MM.1S (cell line): ENCODE measurements at places on chromosomes 4 and X.

DNA sequence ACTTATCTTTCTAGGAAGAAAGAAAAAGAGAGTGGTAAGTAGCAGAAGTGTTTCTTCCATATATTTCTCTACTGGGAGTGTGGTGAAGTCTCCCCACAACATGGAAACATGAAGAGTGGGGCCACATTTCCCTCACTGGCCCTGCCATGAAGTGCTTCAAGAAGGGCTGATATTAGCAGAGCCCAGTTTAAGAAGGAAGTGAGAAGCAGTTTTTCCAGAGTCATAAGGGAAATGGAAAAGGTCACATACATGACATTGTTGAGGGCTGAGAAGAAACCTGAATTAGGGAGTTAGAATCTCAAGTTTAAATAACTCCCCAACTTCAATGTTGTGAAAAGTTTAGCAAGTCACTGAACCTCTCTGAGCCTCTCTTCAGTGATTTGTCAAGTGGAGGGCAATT is 171.9 kb upstream of the RBPJ start:
- no peak overlapping the region for H3K4me3 ChIP-seq
- H3K27me3 ChIP-seq, result no peaks in the 10 kb centered on the region
- H3K27ac ChIP-seq, result no peak overlapping the region
- DNase-seq, result no peak

DNA sequence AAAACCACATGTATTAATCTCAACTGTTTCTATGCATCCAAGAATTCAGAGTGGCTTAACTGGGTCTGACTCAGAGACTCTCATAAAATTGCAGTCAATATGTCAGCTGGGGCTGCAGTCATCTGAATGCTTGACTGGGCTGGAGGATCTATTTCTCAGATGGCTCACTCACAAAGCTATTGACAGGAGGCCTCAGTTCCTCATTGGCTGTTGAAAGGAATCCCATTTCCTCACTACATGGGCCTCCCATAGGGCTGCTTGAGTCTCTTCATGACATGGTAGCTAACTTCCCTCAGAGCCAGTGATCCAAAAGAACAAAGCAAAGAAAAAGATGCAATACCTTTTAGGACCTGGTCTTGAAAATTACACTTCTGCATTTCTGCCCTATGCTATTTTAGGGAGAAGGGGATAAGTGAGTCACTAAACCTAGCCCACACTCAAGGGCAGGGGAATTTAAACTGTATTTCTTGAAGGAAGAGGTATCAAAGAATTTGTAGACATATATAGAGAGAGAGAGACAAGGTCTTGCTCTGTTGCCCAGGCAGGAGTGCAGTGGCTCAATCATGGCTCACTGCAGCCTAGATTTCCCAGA is 9.8 kb downstream of the SCFD2 start:
- DNase-seq, result no peak
- no peaks in the 10 kb centered on the region for H3K4me1 ChIP-seq
- H3K27me3 ChIP-seq, result no peaks in the 10 kb centered on the region
- H3K4me3 ChIP-seq, result no peak overlapping the region
- no peak overlapping the region for H3K27ac ChIP-seq

DNA sequence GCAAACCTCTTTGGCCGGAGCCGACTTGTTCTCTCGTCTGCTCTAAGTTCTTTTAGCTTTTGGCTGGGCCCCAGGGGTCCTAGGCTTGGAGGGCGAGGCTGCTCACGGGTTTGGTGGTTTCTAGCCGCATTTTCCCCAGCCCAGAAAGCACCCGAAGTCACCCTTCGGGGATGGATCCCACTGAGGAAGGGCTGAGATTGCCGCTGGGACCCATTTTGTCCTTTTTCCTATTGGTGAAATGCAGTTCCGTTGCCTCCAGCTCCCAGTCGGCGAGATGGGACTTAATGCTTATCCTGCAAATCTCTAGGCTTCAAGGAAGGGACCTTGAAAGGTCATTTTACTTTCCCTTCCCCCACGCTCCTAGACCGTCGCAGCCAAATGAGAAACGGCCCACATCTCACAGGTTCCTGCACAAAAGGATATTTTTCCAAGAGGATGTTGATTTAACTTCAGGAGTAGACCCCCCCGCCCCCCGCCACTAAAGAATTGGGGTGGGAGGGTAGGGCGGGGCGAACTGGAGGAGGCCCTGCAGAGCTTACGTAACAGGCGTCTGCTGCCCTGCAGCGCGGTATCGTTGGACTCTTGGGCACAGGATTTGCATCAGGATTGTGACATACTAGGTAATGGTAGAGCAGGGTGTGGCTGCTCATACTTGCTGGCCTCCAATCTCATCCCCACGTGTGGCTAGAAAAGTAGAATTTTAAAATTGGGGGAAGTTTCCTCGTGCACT is 564 bp downstream of the PGK1 start:
- peak overlapping the region; percentile 90 for H3K4me3 ChIP-seq
- DNase-seq, result peak; percentile 53
- H3K27ac ChIP-seq, result peak overlapping the region; percentile 86
- H3K36me3 ChIP-seq, result no peaks in the 10 kb centered on the region
- no peaks in the 10 kb centered on the region for H3K27me3 ChIP-seq

DNA sequence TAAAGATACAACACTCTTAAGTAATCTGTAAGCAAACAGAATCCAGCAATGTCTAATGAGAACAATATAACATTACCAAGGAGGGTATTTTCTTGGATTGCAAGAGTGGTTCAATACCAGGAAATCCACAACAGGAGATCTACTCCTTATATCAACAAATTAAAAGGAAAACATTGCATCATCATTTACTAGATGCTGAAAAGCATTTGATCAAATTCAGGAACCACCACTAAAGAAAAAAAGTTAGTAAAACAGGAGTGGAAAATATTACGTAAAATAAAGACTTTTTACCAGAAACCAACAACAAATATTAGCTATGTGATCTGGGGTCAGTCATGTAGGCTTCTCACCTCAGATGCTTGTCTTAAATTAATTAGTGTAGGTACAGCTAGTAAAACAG is 66.8 kb upstream of the MAB21L2 start:
- no peaks in the 10 kb centered on the region for H3K4me1 ChIP-seq
- H3K36me3 ChIP-seq, result no peaks in the 10 kb centered on the region
- H3K27me3 ChIP-seq, result no peaks in the 10 kb centered on the region
- H3K4me3 ChIP-seq, result no peak overlapping the region
- no peak for DNase-seq

- H3K27me3 ChIP-seq, result no peaks in the 10 kb centered on the region
- no peaks in the 10 kb centered on the region for H3K36me3 ChIP-seq
- peaks cover 45% of the 10 kb centered on the region for H3K4me1 ChIP-seq
- no peak overlapping the region for H3K27ac ChIP-seq
- no peak for DNase-seq
- no peak overlapping the region for H3K4me3 ChIP-seq
These were observed 38.9 kb downstream of the FNIP2 start for GRCh38 chr4:158807691-158808090.

DNA sequence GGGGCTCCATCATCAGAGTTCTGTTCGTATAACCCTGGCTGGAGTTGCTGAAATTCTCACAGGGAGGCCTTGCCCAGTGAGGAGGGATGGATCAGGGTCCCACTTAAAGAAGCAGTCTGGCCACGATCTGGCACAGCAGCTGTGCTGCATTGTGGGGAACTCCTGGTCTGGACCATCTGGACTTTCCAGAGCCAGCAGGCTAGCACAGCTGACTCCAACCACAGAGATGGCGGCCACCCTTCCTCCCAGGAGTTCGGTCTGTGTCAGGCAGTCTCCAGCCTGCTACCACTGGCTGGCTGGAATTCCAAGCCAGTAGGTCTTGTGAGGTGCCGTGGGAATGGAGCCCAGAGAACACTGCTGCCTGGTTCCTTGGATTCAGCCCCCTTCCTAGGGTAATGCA is 62.0 kb downstream of the SLAIN2 start:
- H3K27me3 ChIP-seq, result no peaks in the 10 kb centered on the region
- H3K4me1 ChIP-seq, result no peaks in the 10 kb centered on the region
- no peaks in the 10 kb centered on the region for H3K36me3 ChIP-seq
- DNase-seq, result no peak

- no peaks in the 10 kb centered on the region for H3K27me3 ChIP-seq
- no peak for DNase-seq
- no peak overlapping the region for H3K27ac ChIP-seq
- no peaks in the 10 kb centered on the region for H3K36me3 ChIP-seq
These were observed 472.6 kb upstream of the CPEB2 start for GRCh38 chr4:14529653-14530052.

DNA sequence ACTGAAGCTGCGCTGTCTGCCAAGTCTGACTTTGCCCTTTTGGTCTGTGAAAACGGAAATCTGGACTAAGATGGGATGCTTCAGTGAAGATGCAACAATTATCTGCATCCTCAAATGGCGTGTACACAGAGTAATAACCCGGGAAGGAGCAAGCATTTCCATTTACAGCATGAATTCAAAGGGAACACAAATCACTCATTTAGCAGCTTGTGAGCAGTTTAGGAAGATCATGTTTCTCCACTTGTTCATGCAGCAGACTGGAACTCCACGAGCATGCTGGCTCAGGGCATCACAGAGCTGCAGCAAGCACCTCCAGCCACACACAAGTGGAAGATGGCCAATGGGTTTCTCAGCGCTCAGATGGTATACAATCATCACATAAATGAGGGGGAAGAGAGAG is 175.5 kb downstream of the NLGN4X start:
- no peak overlapping the region for H3K27ac ChIP-seq
- H3K4me3 ChIP-seq, result no peak overlapping the region
- no peak for DNase-seq

DNA sequence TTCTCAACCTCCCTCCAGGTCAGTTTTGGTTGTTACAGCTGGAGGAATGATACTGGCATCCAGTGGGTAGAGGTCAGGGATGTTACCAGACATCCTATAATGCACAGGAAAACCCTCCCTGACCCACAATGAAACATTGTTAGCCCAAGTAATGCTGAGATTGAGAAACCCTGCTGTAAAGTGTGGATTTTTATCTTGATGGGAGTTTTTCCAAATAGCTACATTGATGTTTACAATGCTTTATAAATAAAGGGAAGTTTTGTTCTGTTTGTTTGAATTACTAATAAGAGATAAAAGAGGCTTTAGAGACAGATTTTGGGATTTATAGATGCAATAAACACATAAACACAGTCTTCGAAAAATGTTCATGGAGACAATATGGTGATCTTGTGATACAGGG is 194.0 kb upstream of the NUDT6 start:
- no peak overlapping the region for H3K4me3 ChIP-seq
- DNase-seq, result no peak
- H3K36me3 ChIP-seq, result no peaks in the 10 kb centered on the region

- H3K4me1 ChIP-seq, result peaks cover 4% of the 10 kb centered on the region; the same call in 1 of the 2 replicates
- no peaks in the 10 kb centered on the region for H3K36me3 ChIP-seq
- no peak overlapping the region for H3K27ac ChIP-seq
- no peaks in the 10 kb centered on the region for H3K27me3 ChIP-seq
- DNase-seq, result no peak
These were observed 35.9 kb upstream of the PTPN13 start for GRCh38 chr4:86558258-86558657.

- no peaks in the 10 kb centered on the region for H3K27me3 ChIP-seq
- no peaks in the 10 kb centered on the region for H3K36me3 ChIP-seq
- H3K4me1 ChIP-seq, result no peaks in the 10 kb centered on the region
- no peak overlapping the region for H3K27ac ChIP-seq
These were observed 47.9 kb downstream of the ARHGAP24 start for GRCh38 chr4:85522836-85523235.

DNA sequence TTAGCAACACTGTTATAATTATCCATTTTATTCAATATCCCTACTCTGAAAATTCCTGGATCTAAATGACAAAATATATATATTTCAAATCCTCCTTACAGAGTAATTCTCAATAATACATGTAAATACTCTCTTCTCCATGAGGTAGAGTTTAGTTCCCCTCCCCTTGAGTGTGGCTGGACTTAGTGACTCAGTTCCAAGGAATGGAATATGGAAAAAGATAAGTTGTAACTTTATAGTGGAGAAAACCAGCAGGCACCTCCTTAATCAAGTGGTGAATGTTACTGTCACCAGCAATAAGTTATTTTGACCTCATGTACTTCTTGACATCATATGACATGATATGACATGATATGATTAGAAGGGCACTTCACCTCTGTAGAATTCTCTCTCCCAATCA is 302.0 kb downstream of the RAB28 start:
- no peak overlapping the region for H3K27ac ChIP-seq
- no peaks in the 10 kb centered on the region for H3K27me3 ChIP-seq
- H3K4me1 ChIP-seq, result no peaks in the 10 kb centered on the region
- DNase-seq, result no peak
- H3K4me3 ChIP-seq, result no peak overlapping the region

GRCh38 chrX:102950908-102951866 is 14.1 kb downstream of the RAB40AL start:
- no peaks in the 10 kb centered on the region for H3K36me3 ChIP-seq
- no peaks in the 10 kb centered on the region for H3K4me1 ChIP-seq
- no peaks in the 10 kb centered on the region for H3K27me3 ChIP-seq
- H3K4me3 ChIP-seq, result peak overlapping the region; percentile 59
- no peak overlapping the region for H3K27ac ChIP-seq

DNA sequence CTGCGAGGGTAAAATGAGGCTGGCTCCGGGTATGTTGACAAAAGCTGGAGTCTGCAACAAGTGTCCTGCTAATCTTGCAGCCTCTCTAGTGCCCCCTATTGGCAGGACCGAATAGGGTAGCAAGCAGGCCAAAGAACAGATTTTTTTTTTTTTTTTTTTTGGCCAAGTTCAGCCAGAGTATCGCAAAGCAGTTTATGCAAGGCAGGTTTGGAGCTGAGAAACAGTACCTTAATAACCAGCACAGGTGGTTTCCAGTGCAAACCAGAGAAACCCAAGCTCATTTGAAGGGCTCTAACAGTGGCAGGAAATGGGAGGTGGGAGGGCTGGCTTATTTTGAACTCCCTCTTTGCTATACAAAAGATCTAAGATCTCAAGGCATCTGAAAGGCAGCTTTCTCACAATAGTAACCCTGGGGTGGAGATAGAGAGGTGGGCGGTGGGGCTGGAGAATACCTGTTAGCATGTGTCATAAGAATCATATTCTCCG is 38.2 kb upstream of the OCIAD2 start:
- peak; percentile 56 for DNase-seq
- no peaks in the 10 kb centered on the region for H3K4me1 ChIP-seq
- no peak overlapping the region for H3K4me3 ChIP-seq
- H3K27ac ChIP-seq, result no peak overlapping the region
- no peaks in the 10 kb centered on the region for H3K36me3 ChIP-seq
- H3K27me3 ChIP-seq, result no peaks in the 10 kb centered on the region

GRCh38 chr4:74675673-74676279 is 118.5 kb downstream of the BTC start:
- no peak overlapping the region for H3K4me3 ChIP-seq
- H3K27me3 ChIP-seq, result no peaks in the 10 kb centered on the region
- no peak overlapping the region for H3K27ac ChIP-seq
- DNase-seq, result peak; percentile 71
- no peaks in the 10 kb centered on the region for H3K36me3 ChIP-seq

GRCh38 chr4:184346682-184347081 is 127.7 kb downstream of the IRF2 start:
- no peaks in the 10 kb centered on the region for H3K36me3 ChIP-seq
- peak overlapping the region; percentile 30; the same call in 1 of the 2 replicates for H3K4me3 ChIP-seq
- H3K27me3 ChIP-seq, result no peaks in the 10 kb centered on the region
- no peak for DNase-seq
- H3K27ac ChIP-seq, result peak overlapping the region; percentile 97

DNA sequence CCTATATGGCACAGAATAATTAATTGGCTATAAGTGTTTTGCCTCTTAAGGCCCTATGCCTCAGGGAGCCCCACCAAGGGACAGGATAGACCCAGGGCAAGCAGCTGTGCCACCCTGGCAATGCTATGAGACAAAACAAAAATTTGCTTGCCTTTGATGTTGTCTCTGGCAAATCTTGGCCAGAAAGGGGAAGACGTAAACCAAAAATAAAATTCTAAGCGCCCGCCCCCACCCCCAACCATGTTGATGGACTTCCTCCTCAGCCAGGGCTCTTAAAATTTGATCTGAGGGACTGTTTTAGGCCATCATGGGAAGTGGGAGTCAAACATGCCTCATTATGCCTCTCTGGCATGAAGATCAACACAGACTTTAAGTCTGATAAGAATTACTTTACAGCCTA is 130.5 kb upstream of the APOOL start:
- H3K36me3 ChIP-seq, result no peaks in the 10 kb centered on the region
- no peak overlapping the region for H3K27ac ChIP-seq
- no peaks in the 10 kb centered on the region for H3K27me3 ChIP-seq
- H3K4me3 ChIP-seq, result no peak overlapping the region
